RPMI8226 (cell line): ENCODE measurements at places on chromosomes 7 and 10.
A peak's percentile ranks its signal among the peaks of the same experiment; 100 is the strongest.

DNA sequence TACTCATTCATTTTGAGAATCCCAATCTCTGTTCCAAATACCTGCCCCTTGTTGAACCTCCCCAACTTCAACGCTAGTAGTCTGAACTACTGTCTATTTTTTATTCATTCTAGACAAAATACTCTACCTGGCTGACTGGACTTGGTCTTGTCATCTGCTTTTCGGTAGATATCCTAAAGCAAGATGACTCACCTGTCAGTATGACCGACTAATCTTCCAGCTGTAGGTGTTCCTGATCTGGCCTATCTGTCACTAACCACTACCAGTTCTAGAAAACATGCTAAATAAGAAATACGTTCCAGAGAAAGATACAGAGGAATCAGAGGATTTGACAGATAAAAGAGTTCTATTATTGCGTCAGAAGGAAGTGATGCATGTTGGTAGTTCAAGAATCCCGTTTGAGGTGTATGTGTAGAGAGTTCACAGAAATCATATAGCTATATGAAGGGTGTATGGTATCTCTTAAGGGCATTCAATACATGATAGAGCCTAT is 81.1 kb downstream of the IDE start:
- no peak for DNase-seq

DNA sequence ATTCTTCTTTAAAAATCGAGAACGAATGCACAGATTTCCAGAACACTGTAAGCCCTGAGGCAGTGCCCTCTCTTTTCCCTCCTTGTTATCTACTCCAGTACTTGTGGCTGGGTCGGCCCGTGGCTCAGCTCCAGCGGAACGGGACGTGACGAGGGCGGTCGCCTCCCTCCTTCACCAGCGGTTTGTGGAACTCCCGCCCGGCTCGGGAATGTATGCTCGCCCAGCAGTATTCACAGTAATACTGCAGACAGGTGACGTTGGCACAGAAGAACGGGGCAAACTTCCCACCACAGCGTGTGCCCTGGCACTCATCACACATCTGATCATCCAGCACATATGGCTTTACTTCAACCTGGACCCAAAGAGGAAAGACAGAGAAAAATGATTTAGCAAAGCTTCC is 128.5 kb downstream of the BTAF1 start:
- DNase-seq = no peak

DNA sequence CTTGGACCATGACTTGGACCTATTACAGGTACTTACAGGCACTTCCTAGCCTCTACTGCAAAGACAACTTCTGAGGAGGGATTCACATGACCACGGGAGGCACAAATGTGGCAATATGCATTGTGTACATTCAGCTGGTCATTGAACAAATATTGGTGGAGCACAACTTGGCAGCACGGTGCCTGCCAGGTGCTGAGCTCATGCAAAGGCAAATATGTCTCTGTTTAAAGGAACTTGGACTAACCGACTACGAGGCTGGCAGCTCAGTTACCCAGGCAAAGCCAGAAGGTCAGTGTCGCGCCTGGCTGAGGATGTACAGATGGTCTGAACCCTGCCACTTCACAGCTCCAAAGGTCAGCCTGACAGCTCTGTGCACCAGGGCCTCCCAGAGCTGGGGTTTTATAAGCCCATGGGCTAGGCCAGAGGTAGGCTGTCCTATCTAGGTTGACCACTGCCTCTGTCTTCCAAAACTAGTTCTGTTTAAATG is 6.1 kb downstream of the DENND11 start:
- no peak for DNase-seq

DNA sequence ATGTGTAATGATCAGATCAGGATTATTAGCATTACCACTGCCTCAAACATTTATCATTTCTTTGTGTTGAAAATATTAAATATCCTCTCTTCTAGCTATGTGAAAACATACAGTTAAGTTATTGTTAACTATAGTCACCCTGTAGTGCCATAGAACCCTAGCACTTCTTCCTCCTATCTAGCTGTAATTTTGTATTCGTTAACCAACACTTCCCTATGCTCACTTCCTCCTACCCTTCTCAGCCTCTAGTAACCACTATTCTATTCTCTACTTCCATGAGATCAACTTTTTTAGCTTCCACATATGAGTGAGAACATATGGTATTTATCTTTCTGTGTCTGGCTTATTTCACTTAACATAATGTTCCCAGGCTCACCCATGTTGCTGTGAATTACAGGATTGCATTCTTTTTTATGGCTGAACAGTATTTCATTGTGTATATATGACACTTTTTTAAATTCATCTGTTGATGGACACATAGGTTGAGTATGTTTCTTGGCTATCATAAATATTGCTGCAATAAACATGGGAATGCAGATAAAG is 132.7 kb upstream of the RHOBTB1 start:
- no peak for DNase-seq

- DNase-seq = peak; percentile 21
Measured at GRCh38 chr10:44301781-44302355, 83.0 kb downstream of the CXCL12 start.

DNA sequence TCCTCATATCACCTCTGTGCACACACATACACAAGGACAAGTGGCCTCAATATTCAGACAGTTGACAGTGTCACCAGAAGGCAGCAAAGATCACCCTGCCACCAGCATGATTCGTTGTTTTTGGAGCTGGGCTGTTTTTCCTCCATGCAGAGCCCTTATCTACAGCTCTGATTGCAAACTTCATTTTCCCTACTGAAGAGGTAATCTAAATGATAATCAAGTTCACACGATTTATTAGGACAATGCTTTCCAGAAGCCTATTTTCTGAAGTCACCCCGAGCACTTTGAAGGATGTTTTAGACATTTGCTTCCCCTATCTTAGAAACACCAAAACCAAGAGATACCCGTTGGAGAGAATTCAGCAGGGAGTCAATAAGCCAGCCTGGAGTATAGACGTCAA is 46.0 kb upstream of the ADAM12 start:
- no peak for DNase-seq

DNA sequence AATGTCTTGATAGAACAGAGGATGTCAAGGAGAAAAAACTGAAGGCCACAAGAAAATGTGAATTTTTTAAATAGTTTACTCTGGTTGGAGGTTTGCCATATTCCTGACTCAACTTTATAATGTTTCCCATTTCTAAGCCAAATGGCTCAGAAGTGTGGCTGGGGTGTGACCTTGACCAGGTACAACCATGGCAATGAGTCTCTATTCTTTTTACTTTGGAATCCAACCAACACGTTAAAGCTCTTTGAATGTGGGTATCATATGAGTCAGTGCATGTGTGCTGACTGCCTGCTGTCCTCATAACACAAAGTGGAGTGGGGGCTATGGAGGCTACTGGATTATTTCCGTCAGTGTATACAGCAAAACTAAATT is 33.5 kb upstream of the DLD start:
- no peak for DNase-seq

DNA sequence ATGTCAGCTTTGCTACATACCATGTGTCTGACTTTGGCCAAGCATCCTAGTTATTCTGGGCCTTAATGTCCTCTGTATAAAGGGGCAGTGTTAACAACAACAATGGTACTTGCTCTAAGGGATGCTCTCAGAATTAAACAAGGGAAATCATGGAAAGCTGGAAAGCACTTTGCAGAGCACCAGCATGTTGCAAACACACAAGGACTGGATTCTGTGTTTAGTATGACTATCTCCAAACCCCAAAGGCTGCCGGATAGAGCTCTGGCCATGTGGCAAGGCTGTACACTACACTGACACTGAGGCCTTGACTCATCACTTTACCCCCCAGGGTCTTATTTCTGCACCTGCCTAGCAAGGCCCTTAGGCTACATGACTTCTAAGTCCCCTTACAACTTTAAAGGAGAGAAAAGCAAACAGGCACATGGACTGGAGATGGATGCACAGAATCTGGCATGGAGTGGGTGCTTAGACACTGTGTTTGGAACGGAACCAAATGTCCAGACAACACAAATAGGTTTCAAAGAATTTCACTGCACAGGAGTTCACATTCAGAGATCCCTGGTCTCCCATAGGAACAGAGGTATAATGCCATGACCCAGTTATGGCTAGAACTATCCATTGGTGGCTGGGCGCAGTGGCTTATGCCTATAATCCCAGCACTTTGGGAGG is 74.6 kb downstream of the FAM13C start:
- DNase-seq = no peak

- no peak for DNase-seq
Measured at GRCh38 chr10:106557053-106557452, 607.5 kb downstream of the SORCS1 start.

GRCh38 chr10:28432210-28432676 is 100.7 kb upstream of the WAC start:
- DNase-seq = peak; percentile 40

DNA sequence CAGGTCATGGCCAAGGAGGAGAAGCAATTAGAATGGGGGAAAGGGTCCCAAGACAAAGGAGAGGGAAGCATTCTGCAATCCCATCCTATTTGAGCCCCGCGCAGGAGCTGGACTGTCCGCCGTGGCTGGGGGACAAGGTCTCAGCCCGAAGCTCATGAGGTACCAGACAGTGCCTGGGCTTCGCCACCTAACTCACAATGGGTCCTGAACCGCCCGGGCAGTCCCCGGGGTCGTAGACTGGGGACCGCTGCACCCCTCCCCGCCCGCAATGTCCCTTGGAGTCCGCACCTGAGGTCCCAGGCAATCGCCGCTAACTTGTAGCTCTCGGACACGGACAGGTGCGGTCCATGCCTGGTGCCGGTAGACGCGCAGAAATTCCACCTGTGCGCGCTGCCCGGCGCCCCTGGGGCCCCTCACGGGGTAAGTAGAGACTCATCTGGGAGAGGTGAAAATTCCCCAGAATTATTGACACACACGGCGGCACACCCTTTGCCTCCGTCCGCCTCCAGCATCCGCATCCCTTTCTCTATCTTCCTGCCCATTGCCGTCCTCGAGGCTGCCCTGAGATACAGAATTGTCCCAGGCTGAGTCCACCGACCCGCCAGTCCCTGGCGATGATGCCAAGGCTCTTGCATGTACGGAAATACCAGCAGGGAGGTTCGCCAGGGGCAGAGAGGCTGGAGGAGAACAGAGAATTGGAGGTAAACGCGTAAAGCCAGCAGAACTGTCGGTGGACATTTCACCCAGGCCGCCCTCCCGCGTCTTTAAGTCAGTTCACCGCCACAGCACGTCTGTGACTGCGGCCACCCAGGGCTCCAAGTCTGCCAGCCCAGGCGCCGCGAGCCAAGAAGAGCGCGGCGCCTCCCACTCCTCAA is 1.8 kb downstream of the CHRM2 start:
- DNase-seq = no peak

- no peak for DNase-seq
Measured at GRCh38 chr10:69569396-69569934, 3.8 kb downstream of the NEUROG3 start.
